ENCODE measurements at places on chromosomes 7 and 10.

DNA sequence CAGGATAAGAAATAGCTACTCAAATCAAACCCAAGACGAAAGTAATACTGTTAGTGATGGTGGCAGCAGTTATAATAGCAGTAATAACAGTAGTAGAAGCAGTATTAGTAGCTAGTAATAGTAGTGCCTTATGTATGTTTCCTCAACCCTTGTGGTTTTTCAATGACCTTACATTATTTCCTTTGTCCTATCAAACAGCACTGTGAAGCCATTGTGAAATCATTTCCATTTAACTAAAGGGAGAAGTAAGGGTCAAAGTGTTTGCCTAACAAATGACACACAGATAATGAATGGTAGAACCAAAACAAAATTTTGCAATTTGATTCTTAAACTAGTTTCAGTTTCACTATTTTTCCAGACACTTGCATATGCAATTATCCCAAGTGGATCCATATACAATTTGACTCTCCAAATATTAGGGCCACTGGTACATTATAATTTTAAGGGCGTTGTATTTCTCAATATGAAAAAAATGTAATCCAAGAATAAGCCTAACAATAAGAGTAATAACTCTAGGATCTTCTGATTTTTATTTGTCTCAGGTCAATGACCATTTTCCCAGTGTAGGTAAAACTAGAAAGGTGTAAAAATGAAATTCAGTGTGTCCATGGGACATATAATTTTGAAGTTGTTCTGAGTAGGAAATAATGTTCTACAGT lies 33.7 kb upstream of the TMEM26 start:
- no peak for DNase-seq

GRCh38 chr7:5172196-5172775 lies 17.7 kb upstream of the WIPI2 start:
- DNase-seq = no peak

- DNase-seq = no peak
Measured at GRCh38 chr7:1787681-1788235, 117.7 kb downstream of the ELFN1 start.

DNA sequence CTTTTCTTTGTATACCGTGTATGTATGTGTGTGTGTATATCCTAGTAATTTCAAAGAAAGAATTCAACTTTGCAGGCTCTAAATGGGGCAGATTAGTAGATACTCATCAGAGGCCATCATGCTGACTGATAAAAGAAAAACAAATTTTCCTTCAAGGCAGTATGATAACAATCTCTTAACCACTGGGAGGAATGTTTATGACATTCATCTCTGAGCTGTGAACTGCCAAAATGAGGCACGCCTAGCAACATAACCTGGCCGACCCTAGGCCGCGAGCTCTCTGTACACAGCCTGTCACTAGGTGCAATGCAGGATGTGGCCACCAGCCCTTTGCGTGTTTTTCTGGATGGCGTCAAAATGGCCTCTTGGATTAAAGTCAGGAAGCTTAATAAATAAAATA lies 343.7 kb upstream of the GALNT17 start:
- peak; percentile 85 for DNase-seq

GRCh38 chr7:108063520-108063933 lies 60.6 kb upstream of the LAMB1 start:
- DNase-seq = no peak

DNA sequence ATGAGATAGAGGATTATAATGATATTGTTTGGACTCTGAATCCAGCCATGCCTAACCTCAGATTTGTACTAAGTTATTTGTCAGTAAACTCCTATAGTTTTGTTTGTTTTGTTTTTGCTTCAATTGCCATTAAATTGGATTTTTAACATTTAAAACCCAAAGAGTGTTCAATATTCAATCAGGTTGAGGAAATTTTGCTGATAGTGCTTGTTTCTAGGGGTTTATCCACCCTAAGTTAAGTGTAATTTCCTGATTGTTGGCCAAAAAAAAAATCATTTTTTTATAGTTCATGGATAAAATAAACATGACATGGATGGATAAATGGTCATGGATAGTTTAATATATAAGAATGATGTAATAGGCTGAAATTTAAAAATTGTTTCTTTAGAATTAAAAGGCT lies 11.4 kb upstream of the BET1 start:
- no peak for DNase-seq

- no peak for DNase-seq
Measured at GRCh38 chr7:139953229-139953628, 109.5 kb downstream of the PARP12 start.

DNA sequence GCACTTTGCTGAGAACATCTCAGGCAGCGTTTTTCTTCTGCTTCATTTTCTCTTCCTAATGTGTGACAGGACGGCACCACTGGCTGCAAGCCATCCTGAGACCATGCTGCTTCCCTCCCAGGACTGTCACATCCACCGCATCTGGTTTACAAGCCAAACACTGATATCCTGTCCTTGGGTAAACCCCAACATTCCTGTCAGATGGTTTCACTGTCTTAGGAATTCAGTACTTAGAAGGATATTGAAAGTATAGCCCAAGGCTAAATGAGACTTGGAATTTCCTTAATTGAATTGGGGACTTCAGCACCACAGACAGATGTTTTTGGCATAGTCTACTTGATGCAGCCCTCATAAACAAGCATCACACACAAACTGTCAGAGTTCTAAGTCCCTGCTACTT lies 74.2 kb upstream of the PLXNA4 start:
- peak; percentile 16 for DNase-seq
